Stimulated activated CD8-positive, alpha-beta memory T cell treated with anti-CD3 and anti-CD28 coated beads, Interleukin-7, amount 100 ng/mL, for 1 hour (primary cell): ENCODE measurements at places on chromosomes 1 and 21.
A peak's percentile ranks its signal among the peaks of the same experiment; 100 is the strongest.

- DNase-seq, result no peak
Measured at GRCh38 chr1:2894381-2895041, 93.0 kb upstream of the TTC34 start.

DNA sequence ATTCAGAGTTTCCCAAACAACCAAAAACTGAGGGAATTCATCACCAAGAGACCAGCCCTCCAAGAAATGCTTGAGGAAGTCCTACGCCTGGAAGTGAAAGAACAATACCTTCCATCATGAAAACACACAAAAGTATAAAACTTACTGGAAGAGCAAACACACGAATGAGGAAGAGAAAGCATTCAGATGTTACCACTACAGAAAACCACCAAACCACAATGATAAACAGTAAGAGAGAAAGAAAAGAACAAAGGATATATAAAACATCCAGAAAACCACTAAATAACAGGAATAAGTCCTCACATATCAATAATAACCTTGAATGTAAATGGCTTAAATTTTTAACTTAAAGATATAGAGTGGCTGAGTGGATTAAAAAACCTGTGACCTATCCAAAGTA is 58.5 kb upstream of the BCL10 start:
- no peak for DNase-seq

DNA sequence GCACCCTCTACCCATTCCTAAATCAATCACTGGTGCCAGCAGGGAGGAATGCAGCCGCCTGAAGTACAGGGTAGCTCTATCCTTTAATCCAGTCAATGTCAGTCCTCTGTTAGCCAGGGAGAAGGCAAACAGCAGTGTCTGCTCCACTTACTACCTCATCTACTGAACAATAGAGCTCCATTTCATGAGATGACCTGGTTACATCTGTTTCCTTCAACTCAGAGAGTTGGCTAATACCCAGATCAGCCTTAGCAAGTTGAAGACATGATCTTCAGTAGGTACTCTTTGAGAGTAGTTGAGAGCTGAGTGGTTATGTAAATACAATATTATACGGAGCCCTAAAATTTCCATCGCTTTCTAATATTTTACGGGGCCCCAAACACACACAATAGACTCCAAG is 46.1 kb upstream of the CD34 start:
- no peak for DNase-seq

DNA sequence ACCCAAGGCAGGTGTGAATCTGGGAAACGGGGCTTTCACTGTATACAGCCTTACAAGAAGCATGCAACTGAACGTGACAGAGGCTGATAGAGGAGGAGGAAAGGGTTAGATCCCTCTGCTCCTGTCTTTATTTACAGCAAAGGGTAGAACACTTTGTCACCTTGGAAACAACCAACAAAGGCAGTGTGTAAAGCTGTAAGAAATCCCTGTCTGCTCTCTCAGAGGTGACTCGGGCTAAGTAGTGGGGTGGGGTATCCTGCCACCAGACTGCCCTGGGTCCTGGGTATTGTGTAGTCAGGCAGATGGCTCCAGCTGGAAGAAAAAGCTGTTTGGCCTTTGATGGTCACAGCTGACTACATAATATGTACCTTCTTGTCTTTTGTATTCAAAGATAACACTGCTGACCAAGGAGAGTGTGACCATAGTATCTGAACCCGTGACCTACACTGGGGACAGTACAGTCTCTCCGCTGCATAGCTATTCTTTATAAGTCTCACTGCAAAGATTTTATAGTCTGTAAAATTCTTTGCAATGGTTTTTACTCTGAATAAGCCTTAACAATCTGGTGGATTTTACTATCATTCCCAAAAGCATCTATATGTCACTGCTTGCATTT is 22.1 kb upstream of the POU2F1 start:
- no peak for DNase-seq

GRCh38 chr1:200423235-200423634 is 13.4 kb upstream of the ZNF281 start:
- no peak for DNase-seq

DNA sequence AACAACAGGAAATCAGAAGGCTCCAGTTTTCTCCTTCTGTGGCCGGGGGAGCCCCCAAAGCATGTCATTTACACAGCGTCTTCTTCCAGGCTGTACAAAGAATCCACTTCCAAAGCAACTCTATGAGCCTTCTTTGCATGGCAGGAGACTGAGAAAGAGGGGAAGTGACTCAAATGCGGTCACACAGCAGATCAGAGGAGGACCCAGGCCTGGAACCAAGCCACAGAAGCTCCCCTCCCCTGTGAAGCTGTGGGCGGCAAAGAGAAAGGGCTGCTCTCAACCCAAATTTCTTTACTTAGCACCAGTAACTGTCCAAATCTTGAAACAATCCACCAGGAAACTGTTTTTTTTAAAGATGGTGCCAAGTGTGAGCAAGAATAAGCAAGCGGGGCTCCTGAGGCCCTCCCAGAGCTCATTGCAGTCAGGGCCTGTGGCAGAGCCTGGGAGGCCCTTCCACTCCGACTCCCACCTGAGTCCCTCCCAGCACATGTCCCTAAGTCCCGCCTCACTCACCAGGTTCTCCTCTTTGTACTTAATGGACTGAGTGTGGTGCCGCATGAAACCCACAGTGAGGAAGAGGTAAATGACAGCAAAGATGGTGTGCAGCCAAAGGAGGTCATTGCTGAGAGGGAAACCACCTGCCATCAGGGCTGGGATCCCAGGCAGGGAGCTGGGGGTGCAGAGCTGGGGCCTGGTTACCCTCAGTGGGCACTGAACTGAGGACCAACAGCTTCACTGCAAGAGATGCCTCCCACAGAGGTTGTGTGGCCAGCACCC is 15.9 kb downstream of the TMEM63A start:
- DNase-seq, result peak; percentile 49

DNA sequence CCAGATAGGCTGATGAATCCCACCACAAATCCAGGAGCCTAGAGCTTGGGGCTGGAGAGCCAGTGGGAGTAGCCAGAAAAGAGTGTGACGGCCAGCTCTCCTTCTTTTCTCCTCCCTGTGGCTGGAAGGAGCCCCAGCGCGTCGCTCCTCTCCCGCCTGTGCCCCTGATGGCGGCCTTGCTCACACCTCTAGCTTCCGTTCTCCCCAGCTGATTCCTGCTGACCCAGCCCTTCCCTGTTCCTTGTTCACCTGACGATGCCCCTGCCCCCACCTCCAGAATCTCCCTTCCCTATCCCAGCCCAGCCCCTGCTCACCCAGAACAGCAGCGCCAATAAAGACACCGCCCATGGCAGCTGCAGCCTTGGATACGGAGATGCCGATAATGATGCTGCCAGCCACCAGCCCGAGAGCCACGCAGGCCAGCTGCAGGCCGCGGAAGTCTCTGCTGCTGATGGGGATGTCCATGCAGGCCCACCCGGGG is 656 bp downstream of the KNCN start:
- no peak for DNase-seq

DNA sequence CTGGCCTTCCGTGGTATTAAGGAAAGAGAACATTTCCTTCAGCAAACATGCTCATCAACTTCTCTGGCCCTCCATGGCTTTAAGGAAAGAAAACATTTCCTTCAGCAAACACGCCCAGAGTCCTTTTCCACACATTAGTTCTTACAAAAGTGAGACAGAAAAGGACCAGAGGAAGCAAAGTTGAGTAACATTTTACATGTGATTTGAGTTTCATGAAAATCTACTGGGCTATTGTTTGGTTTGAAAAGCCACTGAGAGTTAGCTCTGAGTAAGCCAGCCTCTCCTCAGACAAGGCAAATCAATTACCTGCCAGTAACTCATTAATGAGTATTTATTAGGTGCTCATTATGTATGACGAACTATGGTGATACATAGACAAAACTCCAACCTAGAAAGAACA is 78.0 kb downstream of the NID1 start:
- DNase-seq, result no peak

GRCh38 chr1:46520063-46520911 is 30.7 kb downstream of the DMBX1 start:
- no peak for DNase-seq

- DNase-seq, result no peak
Measured at GRCh38 chr1:217402301-217402700, 228.6 kb downstream of the GPATCH2 start.

DNA sequence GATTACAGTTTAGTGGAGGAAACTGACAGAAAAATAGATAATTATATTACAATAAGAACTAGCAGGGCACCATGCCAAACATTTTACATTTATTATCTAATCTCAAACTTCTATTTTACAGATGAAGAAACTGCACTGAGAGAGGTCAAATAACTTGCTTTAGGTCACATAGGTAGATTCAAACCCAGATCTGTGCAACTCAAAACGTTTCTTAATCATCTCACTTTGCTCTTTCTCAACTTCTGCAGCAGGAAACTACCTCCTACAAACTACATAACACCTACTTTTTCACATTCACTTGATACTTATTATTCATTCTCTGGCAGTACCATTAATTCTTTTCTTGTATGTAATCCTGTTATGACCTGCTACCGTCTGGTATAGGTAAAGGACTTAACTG is 49.9 kb upstream of the BCL10 start:
- DNase-seq, result no peak

DNA sequence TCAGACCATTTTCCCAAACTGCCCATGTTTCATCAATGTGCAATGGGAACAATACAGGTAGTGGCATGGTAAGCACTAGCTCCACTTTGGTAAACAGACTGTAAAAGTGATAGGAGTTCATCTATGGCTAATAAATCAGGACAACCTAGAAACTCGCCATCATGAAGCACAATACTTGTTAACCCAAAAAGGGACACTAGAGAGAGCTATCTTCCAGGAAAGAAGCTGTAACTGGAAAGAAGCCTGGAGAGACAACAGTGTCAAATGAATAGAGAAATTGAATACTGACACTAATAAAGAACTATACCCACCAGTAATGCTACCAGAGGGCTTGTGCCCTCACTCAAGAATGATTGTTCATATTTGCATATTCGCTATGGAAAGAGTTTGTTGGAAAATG is 164.7 kb upstream of the RGS18 start:
- no peak for DNase-seq

DNA sequence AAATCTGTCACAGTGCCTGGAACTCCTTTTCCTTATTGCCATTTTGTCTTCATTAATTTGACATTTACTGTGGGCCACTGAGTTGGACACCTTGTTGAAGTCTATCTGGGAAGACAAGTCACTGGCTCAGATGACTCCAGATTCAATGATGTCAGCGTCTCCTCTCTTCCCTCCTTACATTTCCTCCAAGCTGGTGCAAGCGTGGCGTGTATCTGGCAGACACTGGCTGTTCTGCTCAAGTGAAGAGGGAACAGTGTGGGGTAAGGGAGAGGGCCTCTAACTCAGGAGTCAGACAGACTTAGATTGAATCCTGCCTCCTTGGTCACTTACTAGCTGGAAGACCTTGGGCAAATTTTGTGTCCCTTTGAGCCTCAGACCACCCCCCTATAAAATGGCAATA is 8.7 kb upstream of the ZNF691 start:
- DNase-seq, result no peak

- DNase-seq, result no peak
Measured at GRCh38 chr1:89786628-89787214, 34.1 kb upstream of the LRRC8D start.

GRCh38 chr1:219039682-219040154 is 134.0 kb upstream of the LYPLAL1 start:
- DNase-seq, result no peak

GRCh38 chr21:41315726-41316125 is 875 bp upstream of the FAM3B start:
- no peak for DNase-seq
